Stimulated activated CD8-positive, alpha-beta memory T cell treated with anti-CD3 and anti-CD28 coated beads, Interleukin-15, amount 100 ng/mL, for 1 hour (primary cell): ENCODE measurements at places on chromosomes 1 and 21.

- DNase-seq: no peak
Observed at GRCh38 chr1:206875752-206876377, 10.4 kb downstream of the IL20 start.

- peak; percentile 44 for DNase-seq
Observed at GRCh38 chr1:15975358-15975804, 520 bp downstream of the ZBTB17 start.

GRCh38 chr1:61323681-61324328, 241.4 kb downstream of the NFIA start:
- DNase-seq: no peak

GRCh38 chr1:155694167-155694566, 5.3 kb downstream of the DAP3 start:
- DNase-seq: no peak

DNA sequence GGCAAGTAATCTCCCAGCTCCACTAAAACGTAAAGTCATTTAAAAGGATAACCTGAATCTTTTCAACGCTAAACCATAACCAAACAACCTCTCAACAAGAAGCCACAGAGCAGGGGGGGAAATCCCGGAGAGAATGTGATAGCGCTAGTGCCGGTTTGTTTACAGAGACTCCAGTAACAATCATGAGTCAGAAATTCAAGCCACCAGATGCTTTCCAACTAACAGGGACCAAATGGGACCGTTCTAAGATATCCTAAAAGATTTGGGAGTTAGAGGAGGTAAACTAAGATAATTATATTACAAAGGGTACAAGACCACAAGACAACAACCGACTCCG, 825 bp downstream of the DCAF8 start:
- peak; percentile 35 for DNase-seq

GRCh38 chr1:30911059-30911954, 2.7 kb upstream of the SDC3 start:
- no peak for DNase-seq

DNA sequence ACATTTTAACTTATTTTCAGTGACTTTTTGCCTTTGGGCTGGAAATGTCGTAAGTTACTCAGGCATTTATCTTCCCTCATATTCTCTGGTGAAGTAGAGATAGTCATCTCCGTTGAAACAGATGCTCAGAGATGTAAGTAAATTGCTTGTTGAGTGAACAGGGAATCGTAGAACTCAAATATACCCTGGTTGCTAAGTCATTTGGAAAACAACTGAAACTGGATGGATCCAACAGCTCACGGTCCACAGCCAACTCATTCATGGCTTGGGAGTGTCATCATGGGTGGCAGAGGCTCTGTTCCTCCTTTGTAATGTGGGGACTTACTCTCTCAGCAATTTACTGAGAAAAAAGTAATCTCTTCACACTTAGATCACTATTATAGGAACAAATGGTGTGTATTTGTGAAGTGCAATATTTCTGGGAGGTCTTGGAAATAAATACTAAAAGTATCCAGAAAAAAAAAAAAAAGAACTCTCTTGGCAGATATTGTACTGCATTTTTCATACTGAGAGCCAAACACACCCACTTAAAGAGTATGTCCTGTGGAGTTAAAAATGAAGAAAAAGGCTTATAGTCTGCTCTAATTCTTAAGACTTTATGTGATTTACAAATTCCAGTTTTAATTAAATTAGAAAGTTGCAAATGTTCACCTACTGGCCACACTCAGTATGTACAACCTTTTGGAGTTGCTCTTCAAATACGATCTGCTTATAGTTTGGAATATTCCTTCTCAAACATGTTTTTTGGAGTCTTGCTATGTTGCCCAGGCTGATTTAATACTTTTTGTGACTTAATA, 107.4 kb downstream of the LEPR start:
- DNase-seq: no peak

- no peak for DNase-seq
Observed at GRCh38 chr21:45304945-45305344, 17.2 kb upstream of the POFUT2 start.

- DNase-seq: no peak
Observed at GRCh38 chr21:32114419-32115035, 164.3 kb downstream of the MIS18A start.

GRCh38 chr1:171446386-171446785, 38.9 kb upstream of the PRRC2C start:
- no peak for DNase-seq

- no peak for DNase-seq
Observed at GRCh38 chr1:6975331-6976043, 190.2 kb downstream of the CAMTA1 start.

DNA sequence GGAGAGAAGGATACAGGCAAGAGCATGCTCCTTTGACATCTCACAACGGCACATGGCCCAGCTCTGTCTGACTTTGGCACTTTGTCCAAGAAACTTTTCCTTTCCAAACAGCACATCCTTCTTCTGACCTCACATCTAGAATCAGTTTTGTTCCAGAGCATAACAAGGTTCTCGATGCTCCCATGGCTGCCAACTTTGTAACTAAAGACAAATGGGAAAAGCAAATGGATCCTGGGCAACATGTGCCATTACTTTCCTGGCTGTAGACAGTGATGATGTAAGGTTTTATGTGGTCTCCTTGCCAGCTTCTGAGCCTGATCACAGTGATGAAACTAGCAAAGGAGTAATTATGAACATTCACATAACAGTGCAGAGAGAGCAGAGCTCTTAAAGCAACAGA, 171.8 kb upstream of the C1orf87 start:
- DNase-seq: no peak

DNA sequence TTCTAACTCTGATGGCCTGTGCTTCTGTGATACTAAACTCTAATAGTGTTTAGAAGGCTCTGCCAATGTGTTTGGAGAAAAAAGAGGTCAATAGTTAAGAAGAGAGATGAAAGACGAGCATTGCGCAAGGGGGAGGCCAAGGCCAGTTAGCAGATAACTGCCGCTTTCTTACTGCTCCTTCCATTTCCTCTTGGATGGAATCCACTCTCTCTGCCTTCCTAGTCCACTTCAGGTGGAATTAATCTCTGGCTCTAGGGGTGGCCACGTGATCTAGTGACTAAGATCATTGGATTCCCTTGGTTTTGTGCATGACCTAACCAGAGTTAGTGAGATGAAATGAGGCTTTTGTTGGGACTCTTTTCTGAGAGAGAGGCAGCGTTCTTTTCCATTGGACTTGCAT, 148.3 kb downstream of the ACTL8 start:
- DNase-seq: no peak

GRCh38 chr21:21921410-21922232, 923.4 kb downstream of the NCAM2 start:
- DNase-seq: no peak
